ENCODE measurements at places on chromosomes 6 and 20. TPM values are rescaled to one million over a fixed set of nuclear protein-coding genes. Genes with fewer than 3 reads are reported as not detected.

DNA sequence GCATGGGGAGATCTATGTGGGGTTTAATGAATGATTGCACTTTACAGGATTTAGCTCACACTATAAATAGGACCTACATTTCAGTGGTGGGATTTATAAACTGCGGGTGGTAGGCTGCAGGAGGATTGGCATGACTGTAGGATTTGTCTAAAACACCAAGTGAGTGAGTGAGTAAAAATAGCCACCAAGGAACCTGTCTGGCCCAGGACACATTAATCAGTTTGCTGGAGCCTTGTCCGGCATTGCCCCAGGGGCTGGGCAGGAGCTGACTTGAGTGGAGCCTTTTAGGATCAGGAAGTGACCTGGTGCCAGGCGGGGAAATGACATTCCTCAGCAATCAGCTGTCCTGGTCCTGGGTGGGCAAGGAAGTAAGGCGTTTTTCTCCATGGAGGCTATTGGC, 278.7 kb upstream of the PRND start:
- H3K4me1 ChIP-seq = no peaks in the 10 kb centered on the region
- H3K36me3 ChIP-seq = no peaks in the 10 kb centered on the region
- H3K4me3 ChIP-seq = no peak overlapping the region
- DNase-seq = no peak
- H3K27ac ChIP-seq = no peak overlapping the region

The RAET1G gene
- total RNA-seq = not detected

The ROS1 gene
- not detected for total RNA-seq

GRCh38 chr6:132623106-132623845, 799 bp downstream of the TAAR2 start:
- H3K4me1 ChIP-seq = no peaks in the 10 kb centered on the region
- peaks cover 33% of the 10 kb centered on the region for H3K27me3 ChIP-seq
- H3K27ac ChIP-seq = no peak overlapping the region
- no peak for DNase-seq
- no peaks in the 10 kb centered on the region for H3K36me3 ChIP-seq

DNA sequence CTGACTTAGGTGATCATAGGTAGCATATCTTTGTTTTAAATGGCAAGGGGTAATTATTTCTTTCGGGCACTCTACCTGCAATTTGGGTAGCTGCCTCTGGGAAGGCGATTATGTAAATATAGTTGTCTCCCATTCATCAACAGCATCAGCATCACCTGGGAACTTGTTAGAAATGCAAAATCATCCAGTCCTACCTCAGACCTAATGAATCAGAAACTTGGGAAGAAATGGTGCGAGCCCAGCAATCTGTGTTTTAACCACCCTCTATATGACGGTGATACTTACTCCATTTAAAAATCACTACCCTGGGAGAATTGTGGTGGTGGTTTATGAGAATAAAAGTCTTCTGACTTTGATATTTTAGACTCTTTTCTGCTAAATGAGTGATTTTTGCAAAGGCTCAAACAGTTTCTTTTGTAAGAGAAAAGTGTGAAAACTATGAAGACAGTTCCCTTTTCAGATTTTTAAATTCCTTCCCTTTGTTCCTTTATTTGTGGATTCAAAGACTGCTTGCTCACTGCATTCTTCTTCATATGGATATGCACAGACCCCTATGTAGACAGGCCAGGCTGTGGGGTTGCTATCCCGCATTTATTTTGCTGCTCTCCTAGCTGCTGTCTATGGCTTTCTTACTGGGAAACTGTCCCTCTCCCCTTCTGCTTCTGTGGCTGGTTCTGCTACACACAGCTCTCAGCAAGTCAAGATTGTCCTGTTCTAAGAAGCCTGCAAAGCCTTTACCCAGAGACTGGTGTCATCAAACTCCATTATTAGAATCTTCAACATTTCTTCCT, 365.3 kb downstream of the RNF144B start:
- H3K27ac ChIP-seq = no peak overlapping the region
- no peaks in the 10 kb centered on the region for H3K27me3 ChIP-seq
- no peak for DNase-seq
- no peaks in the 10 kb centered on the region for H3K36me3 ChIP-seq

The CLIC5 gene
- 8.4 TPM for total RNA-seq

DNA sequence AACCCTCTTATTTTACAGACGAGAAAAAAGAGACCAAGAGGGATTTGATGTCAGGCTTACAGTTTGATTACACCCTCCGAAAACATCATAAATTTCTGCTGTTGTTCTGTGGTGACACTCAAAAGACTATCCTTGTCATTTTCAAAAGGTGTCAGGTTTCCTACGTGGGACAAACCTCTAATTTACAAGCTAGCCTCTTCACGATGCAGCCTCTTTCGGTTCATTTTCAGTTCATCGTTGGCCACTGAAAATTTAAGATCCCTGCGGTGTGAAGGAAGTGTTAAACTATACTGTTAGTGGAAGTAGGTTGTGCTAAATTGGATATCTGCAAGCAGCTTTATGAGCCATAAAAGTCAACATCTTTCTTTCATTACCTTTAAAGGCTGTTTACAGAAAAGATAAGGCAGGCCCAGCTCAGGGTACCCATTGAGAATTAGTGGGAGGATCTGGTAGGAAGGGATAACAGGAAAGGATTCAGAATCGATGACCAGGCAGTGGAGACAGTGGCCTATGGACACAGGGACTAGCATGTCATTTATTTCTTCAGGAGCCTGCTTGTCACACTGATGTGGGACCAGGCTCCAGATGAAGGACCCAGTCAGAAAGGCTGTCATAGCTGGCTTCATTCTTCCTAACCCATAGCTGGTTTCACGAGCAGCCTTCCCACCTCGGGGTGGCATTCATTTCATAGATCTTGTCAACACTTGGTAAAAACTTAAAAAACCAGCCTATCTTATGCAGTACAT, 329.1 kb upstream of the SOX4 start:
- H3K4me1 ChIP-seq = peaks cover 37% of the 10 kb centered on the region
- peak overlapping the region; percentile 20 for H3K4me3 ChIP-seq
- no peaks in the 10 kb centered on the region for H3K36me3 ChIP-seq

The NCR2 gene
- total RNA-seq = not detected
